Colonic mucosa (tissue), 4 donors: ENCODE measurements at places on chromosomes 16 and 17.

GRCh38 chr16:84069540-84069939 lies 26.9 kb upstream of the SLC38A8 start:
- no peak for DNase-seq

- no peak for DNase-seq
Observed at GRCh38 chr17:38897671-38898290, 27.6 kb upstream of the LASP1NB start.

GRCh38 chr16:84947996-84948850 lies 63.1 kb downstream of the ZDHHC7 start:
- DNase-seq: no peak

GRCh38 chr16:66065925-66066324 lies 300.6 kb upstream of the CDH5 start:
- DNase-seq: no peak

GRCh38 chr17:4527134-4527533 lies 28.1 kb downstream of the MYBBP1A start:
- DNase-seq: no peak

GRCh38 chr16:47320546-47321310 lies 140.1 kb downstream of the ITFG1 start:
- no peak for DNase-seq

- peak; percentile 70 for DNase-seq
Observed at GRCh38 chr16:71894229-71894920, 956 bp upstream of the IST1 start.

DNA sequence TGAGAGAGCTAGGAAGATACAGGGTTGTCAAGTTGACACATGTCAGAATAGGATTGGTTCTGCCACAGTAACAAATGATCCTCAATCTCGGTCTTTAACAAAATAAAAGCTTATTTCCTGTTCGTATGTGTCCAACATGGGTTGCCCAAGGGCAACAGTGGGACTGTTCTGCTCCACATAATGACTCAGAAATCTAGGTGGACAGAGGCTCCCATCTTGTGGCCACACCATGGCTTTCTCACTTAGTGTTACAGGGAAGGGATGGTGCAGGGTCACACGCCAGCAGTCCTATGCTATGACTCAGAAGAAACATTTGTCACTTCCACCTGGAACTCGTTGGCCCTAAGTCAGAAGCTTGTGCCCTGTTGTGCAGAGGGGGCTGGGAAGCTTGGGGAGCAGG lies 364.9 kb downstream of the SNX29 start:
- DNase-seq: no peak

GRCh38 chr16:53894686-53895085 lies 190.7 kb downstream of the FTO start:
- DNase-seq: no peak

DNA sequence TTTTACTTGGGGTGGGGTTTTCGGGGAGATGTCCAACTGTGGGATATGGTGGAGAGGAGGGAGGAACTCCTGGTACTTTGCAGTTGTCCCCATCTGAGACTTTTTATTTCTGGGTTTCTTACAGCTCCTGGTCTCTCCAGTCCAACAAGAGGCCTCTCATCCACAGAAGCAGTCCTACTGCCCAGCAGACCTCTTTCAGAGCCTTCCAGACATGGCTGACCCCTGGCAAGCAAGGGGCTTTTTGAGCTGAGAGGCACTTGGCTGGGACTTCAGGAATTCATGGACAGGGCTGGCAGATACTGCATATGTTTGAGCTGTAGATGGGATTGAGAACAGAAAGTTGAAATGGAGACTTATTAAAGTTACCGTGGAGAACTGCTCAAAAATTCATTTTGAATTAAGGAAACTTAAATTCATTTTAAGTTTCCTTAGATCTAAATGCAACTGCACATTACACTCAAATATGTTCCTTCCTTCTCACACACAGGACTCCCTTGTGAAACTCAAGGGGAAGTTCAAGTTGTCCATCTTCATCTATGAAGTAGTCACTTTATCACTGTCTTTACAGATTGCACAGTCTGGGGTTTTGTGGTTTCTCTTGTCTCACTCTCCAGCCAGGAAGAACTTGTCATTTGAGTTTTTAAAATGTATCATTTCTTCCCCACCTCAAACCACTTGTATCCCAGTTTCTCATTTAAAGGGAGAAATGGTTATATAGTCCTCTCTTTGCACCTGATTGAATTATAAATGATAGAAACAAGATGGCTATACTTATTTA lies 1.1 kb downstream of the LASP1NB start:
- no peak for DNase-seq

- DNase-seq: no peak
Observed at GRCh38 chr16:20411055-20411454, 1.7 kb downstream of the ACSM5 start.

DNA sequence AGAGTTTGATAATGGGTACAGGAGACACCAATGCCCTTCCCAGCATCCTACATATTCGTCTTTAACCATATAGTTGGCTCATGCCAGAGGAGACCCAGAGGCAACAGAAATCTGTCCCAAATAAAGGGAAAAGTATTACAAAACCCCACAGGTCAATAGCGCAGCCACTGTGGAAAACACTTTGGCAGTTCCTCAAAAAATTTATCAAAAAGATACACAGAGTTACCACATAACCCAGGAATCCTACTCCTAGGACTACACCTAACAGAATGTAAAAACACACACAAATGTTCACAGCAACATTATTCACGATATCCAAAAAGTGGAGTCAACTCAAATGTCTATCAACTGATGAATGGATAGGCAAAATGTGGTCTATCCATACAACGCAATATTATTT lies 135.8 kb downstream of the CEP112 start:
- DNase-seq: no peak

- no peak for DNase-seq
Observed at GRCh38 chr16:51487880-51488279, 336.8 kb upstream of the SALL1 start.

DNA sequence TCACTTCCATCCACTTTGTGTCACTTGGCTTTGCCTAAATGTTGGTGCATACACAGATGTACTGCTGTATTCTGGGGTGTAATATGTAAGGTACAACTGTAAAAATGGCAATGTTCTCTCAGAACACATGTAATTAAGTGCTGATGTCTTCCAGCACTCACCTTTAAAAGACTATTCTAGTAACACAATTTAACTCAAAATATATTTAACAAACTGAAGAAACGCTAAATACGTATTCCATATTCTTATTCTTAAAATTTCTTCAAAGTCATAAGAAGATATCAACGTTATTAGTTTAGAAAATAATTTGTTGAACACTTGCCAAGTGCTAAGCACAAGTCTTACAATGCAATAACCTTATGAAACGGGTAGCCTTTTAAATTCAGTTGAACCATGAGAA lies 3.6 kb downstream of the CMC2 start:
- DNase-seq: no peak

GRCh38 chr17:50045154-50045553 lies 10.8 kb upstream of the ITGA3 start:
- DNase-seq: no peak

GRCh38 chr16:66906916-66907836 lies 11.5 kb downstream of the CDH16 start:
- no peak for DNase-seq

DNA sequence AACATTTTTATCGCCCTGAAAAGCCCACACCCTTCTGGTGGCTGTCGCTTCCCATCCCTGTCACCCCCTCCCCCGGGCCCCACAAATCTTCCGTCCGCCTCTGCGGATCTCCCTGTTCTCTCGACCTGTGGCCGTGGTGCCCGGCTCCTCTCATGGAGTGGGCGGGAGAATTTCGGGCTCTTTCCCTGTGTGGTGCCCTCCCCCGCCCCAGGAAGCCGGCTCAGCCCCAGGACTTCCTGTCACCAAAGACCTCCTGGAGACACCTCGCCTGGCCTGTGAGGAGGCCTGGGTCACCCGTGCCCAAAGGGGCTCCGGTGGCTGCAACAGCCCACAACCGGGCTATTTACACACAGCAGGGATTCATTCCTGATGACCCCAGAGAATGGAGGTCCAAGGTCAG lies 26.1 kb upstream of the UBE2I start:
- no peak for DNase-seq

GRCh38 chr17:20916383-20916782 lies 126.4 kb downstream of the USP22 start:
- DNase-seq: no peak

DNA sequence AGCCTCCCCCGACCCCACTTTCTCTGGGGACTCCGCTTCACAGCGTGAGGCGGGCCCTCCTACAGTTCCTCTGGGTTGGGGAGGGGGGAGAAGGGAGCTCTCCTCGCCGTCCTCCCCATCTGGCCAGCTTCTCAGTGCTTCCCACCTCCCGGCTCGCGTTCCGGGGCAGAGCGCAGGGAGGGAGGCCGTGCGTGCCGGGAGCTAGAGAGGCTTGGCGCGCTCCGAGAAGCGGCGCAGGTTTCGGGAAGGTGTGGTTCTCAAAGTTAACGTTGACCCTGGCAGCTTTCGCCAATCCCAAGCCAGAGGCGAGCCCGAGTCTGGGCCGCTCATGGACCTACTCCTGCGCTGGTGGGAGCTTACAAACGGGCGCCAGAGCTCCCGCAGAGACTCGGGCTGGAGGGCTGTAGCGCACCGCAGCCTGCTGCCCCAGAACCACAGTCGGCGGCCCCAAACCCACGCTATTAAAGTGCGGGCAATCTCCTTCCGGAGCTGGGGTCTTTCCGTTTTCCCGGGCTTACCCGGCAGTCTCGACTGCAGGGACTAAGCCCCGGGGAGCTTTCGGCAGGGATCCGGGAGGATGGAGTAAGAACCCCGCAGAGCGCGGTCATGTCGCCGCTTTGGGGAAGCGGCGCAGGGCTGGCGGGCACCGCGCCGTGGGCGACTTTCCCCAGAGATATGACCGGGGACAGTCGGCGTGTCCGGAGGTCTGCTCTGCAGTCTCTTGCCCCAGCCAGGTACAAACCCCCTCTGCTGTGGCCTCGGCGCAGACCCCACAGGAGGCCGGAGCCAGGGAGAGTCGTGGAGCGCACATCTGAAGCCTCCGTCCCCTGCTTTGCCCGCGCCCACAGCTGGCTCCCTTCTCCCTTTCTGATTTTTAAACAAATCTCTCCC lies 787 bp downstream of the CDH11 start:
- DNase-seq: peak; percentile 23

GRCh38 chr17:33234930-33235685 lies 58.0 kb downstream of the ASIC2 start:
- peak; percentile 38 for DNase-seq

DNA sequence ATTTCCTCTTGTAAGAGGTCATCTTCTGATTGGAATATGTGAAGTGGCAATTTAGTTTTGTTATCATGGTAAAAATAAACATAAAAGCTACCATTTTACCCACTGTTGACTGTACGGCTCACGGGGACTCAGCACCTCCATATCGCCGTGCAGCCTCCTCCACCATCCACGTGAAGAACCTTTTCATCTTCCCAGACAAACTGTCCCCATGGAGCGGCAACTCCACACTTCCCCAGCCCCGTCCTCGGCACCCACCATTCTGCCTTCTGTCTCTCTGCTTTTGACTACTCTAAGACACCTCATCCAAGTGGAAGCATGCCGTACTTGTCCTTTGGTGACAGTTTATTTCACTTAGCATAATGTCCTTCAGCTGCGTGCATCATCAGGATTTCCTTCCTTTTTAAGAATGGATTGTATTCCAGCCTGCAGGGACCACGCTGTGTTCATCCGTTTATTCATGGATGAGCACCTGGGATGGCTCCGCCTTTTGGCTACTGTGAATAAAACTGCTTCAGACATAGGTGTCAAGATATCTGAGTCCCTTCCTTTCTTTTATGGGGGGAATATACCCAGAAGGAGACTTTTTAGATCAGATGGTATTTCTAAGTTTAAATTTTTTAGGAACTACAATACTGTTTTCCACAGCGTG lies 14.3 kb downstream of the FBXO31 start:
- no peak for DNase-seq

GRCh38 chr17:77470800-77471733 lies 330.3 kb downstream of the SEC14L1 start:
- no peak for DNase-seq

GRCh38 chr16:17350207-17350606 lies 120.6 kb downstream of the XYLT1 start:
- DNase-seq: no peak

DNA sequence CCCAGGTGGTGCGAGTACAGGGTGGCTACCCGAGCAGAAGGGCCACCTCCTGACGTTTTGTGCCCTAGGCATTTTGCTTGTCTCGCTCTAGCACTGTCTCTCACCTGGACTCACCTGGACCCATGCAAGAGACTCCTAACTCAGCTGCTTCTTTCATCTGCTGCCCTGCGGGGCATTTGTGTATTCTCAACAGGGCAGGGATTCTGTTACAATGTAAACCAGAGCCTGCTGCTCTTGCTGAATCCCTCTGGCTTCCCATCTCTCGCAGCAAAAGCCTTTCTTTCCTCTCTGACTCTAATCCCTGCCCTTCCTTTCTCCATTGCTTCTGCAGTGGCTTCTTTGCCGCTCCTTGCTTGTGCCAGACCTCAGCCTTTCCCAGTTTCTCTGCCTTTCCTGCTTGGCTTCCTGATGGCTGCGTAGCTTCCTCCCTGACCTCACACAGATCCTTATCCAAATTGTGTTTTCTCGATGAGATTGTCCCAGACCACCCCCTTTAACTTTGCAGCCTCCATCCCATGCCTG lies 10.2 kb downstream of the ARSG start:
- DNase-seq: no peak

GRCh38 chr17:56475116-56475515 lies 118.4 kb upstream of the NOG start:
- no peak for DNase-seq

GRCh38 chr17:1933875-1934715 lies 91.0 kb downstream of the RTN4RL1 start:
- no peak for DNase-seq

DNA sequence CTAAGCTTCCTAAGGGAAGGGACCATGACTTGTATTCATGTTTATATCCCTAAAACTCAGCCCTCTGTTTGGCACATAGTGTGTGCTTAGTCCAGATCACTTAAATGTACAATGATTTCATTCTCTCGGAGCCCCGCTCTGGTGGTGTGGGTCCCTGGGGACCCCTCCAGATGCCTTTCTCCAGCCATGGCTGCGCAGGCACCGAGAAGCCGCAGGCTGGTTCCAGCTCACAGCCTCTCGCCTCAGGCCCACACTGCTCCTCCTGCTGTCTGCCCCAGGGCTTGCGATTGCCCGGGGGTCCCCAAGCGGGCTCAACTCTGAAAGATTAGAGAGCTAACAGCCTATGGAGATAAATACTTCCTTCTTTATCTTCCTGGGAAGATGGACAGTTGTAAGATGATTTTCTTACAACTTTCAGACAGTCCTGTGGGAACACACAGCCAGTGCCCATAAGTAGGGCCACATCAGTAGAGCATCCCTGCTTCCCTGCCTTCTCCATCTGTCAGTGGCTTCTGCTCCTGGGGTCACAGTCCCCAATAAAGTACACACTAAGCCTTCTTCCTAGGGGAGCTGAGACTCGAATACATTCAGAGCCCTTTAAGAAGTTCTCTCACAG lies 66.2 kb downstream of the CENPV start:
- DNase-seq: no peak

DNA sequence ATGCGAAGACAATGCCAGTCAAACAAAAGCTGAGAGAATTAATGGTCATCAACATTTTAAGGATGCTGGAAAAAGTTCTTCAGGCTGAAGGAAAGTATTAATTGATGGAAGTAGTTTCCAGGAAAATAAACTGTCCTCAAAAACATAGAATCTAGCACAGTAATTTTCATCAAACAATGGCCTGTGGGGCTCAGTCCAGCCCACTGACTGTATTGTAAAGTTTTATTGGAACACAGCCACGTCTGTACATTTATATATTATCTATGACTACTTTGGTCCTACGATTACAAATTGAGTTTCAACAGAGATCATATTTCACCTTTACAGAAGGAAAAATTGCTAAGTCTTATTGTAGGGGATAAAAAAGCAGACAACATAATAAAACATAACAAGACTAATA lies 484.5 kb downstream of the KCNJ2 start:
- DNase-seq: no peak
